ENCODE measurements at places on chromosomes 12 and 14.

GRCh38 chr14:66490143-66491111, 4.3 kb downstream of the CCDC196 start:
- DNase-seq: no peak

GRCh38 chr12:52631264-52631663, 12.9 kb upstream of the KRT73 start:
- DNase-seq: no peak

DNA sequence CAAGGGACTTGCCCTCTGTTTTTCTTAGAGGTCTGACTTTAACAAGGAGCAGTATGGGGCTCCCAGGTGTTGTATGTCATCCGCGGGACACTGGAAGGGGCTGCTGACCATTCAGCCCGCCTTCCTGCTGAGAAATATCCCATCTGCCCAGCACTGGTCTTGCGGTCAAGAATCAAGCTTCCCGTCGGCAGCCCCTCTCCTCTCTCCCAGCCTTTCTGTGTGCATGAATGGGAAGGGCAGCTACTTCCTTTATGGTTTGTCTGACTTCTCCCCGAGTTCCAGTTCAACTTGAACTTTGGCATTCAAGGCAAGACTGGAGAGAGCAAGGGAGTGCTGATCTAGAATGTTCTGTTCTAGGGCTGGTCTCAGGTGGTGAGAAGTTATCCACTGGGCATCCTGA, 51.5 kb downstream of the PSMA6 start:
- peak; percentile 51 for DNase-seq

- DNase-seq: no peak
These were observed 125.7 kb upstream of the DDHD1 start for GRCh38 chr14:53278602-53279506.

GRCh38 chr14:54775486-54776140, 127.0 kb downstream of the GCH1 start:
- no peak for DNase-seq

- no peak for DNase-seq
These were observed 700 bp downstream of the SIX6 start for GRCh38 chr14:60509438-60510253.

All from chondrocyte (in vitro differentiated cells).